ENCODE measurements at places on chromosomes 2 and 18. TPM values are rescaled to one million over a fixed set of nuclear protein-coding genes. Genes with fewer than 3 reads are reported as not detected.

- peaks cover 32% of the 10 kb centered on the region for H3K36me3 ChIP-seq
- DNase-seq: peak; percentile 24
- H3K4me3 ChIP-seq: peak overlapping the region; percentile 98
- H3K27me3 ChIP-seq: no peaks in the 10 kb centered on the region
- H3K27ac ChIP-seq: peak overlapping the region; percentile 98
Measured at GRCh38 chr18:46097431-46097800, 680 bp downstream of the ATP5F1A start.

DNA sequence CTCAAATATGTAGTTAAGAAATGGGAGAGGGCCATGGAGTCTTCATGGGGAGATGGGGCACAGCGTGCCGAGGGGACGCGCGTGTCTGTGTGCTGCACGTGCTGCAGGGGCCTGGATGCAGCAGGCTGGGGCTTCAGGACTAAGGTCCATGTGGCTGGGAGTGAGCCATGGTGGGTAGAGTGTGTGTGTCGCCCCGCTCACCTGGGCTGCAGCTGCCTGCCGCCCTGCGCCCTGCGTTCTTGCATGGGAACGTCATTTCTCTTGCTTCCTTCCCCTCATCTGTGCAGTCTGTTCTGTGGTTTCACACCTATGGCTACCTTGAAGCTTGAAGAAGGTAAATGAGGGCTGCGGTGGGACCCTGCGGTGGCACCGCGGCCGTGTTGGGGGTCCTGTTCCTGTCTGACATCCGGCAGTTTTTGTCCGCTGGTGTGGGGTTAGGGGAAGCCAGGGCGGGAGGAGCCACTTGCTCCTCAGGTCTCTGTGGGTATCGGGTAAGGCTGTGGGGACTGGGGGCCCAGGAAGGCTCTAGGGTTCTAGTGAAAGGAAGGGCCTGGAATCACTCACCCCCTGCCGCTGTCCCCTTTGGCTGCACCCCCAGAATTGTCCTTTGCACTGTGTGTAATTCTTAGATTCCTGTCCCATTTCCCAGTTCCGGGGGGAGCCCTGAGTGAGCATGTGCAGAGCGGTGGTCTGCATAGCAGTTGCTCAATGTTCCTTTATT lies 54.1 kb upstream of the HS6ST1 start:
- peaks cover 8% of the 10 kb centered on the region for H3K4me1 ChIP-seq
- DNase-seq: peak; percentile 9
- no peak overlapping the region for H3K4me3 ChIP-seq

Gene INPP5D
- 138 TPM for total RNA-seq

DNA sequence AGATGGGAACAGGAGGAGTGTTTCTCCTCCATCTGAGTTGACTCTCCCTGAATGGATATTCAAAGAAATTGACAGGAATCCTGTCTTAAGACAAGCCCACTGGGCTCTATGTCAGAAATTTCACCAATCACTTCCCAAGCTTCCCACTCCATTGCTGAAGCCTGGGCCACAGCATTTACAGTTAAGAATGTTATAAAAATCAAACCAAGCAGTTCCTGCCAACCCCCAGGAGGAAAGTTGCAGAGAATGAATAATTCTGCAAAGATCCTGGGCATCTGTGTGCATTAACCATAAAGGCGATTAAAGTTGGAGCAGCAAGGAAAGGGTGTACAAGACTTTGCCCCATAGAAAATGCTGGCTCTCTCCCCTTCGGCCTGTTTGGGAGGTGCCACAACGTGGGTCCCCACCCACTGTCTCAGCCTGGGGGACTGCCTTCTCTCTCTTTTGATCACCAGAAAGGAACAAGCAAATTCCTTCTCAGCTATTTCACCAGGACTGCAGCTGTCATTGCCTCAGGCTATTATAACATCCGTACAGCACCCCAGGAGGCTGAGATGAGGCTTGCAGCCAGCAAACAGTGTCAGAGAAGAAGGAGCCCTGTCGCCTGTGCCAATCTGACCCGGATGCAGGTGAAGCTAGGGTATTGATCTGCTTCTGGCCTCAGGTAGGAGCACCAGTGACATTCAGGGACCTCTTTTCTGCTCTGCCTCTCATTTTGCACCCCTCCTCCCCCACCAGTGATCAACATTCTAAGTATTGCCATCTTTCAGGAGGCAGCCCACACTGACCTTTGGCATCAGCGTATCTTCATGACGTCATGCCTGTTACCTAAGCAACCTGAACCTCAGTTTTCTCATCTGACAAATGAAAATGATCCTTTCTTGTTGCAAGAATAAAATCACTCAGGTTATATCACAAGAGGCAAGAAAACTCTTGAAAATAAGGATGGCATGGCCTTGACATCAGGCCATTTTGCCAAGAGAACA lies 219.0 kb downstream of the SH3BP4 start:
- H3K4me1 ChIP-seq: no peaks in the 10 kb centered on the region
- no peaks in the 10 kb centered on the region for H3K36me3 ChIP-seq
- no peak overlapping the region for H3K27ac ChIP-seq
- H3K4me3 ChIP-seq: no peak overlapping the region

DNA sequence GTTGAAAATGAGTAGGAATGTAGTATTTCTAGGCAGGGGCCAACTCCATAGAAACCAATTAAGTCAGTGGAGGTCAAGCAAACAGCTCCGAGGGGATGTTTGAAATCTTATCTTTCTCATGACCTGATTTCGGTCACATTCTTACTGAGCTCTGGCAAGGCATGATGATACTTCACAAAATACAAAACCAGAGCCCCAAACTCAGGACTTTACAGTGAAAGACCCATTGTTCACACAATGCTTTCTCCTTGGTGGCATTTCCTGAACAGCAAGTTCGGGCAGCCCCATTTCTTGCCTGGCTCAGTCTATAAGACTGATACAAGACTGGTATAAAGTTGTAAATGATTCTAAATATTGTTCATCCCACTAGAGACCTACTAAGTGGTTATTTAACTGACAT lies 53.3 kb downstream of the LAMA1 start:
- no peak for DNase-seq
- H3K36me3 ChIP-seq: no peaks in the 10 kb centered on the region
- H3K27me3 ChIP-seq: no peaks in the 10 kb centered on the region
- H3K27ac ChIP-seq: no peak overlapping the region

GRCh38 chr2:45570671-45571334 lies 40.3 kb downstream of the SRBD1 start:
- peaks cover 44% of the 10 kb centered on the region for H3K36me3 ChIP-seq
- H3K27ac ChIP-seq: no peak overlapping the region
- no peaks in the 10 kb centered on the region for H3K27me3 ChIP-seq
- no peak for DNase-seq
- H3K4me1 ChIP-seq: peaks cover 27% of the 10 kb centered on the region
- H3K4me3 ChIP-seq: no peak overlapping the region

- H3K4me3 ChIP-seq: no peak overlapping the region
- no peaks in the 10 kb centered on the region for H3K4me1 ChIP-seq
- no peaks in the 10 kb centered on the region for H3K36me3 ChIP-seq
- H3K27ac ChIP-seq: no peak overlapping the region
- no peaks in the 10 kb centered on the region for H3K27me3 ChIP-seq
- no peak for DNase-seq
Measured at GRCh38 chr18:61443081-61443725, 110.0 kb downstream of the CDH20 start.

Gene ABCG8
- total RNA-seq: not detected

DNA sequence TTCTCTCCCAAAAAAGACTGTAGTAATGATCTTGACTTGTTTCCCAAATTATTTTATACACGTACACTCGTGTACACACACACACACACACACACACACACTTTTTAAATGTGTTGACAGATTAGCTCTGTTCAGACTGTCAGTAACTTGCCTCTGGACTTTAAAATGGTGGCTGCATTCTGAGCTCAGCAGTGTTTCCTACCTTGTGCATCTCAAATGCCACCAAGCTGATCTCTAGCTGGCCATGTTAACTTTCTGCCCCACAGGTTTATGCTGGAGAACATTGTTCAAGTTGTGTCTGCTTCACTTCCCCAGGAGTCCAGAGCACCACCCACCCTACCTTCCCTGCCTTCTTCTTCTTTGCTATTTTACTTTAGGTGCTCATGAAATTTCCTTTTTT lies 73.4 kb upstream of the TMEM87B start:
- no peak overlapping the region for H3K4me3 ChIP-seq
- H3K27ac ChIP-seq: no peak overlapping the region
- H3K4me1 ChIP-seq: peaks cover 3% of the 10 kb centered on the region
- peaks cover 19% of the 10 kb centered on the region for H3K27me3 ChIP-seq

GRCh38 chr2:63399156-63399555 lies 189.1 kb downstream of the WDPCP start:
- H3K27me3 ChIP-seq: no peaks in the 10 kb centered on the region
- H3K27ac ChIP-seq: no peak overlapping the region
- no peak for DNase-seq
- no peaks in the 10 kb centered on the region for H3K4me1 ChIP-seq
- H3K36me3 ChIP-seq: peaks cover 3% of the 10 kb centered on the region

DNA sequence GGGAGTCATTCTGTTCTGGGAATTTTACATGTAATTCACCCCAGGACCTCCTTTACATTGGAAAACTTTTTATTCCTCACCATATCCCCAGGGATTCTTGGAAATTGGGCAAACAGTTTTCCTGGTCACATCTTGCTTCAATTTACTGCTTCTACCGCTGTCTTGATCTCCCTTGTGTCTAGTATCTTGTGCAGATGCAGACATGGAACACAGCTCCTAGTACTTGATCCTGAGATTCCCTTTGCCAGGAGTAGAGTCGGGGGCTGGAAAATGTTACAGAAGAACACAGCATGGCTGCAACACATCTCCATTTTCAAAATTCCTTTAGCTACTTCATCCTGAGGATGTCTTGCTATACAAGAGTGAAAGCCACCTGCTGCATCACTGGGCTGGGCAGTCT lies 472.8 kb downstream of the PLCL1 start:
- H3K4me1 ChIP-seq: no peaks in the 10 kb centered on the region
- no peak overlapping the region for H3K27ac ChIP-seq
- H3K4me3 ChIP-seq: no peak overlapping the region
- H3K27me3 ChIP-seq: peaks cover 19% of the 10 kb centered on the region
- DNase-seq: no peak
- no peaks in the 10 kb centered on the region for H3K36me3 ChIP-seq

Gene IGFBP2
- total RNA-seq: 10.3 TPM

Gene BCL11A
- total RNA-seq: 0.30 TPM

DNA sequence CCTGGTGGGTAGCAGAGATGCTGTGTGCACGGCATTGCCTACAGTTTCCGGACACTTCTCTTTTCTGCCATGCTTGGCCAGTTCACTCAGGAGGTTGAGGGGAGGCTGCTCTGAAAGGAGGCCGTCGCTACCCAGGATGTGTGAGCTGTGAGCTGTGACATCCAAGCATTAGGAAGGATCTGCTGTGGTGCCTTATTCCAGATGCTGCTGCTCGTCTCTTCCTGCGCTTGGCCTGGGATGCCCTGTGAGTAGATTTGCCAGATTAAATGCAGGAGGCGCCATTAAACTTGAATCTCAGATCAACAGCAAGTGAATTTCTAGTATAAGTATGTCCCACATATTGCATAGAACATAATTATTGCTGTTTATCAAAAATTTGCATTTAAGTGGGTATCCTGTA lies 124.2 kb upstream of the SIX3 start:
- DNase-seq: no peak
- H3K36me3 ChIP-seq: no peaks in the 10 kb centered on the region
- H3K27me3 ChIP-seq: peaks cover 8% of the 10 kb centered on the region
- no peaks in the 10 kb centered on the region for H3K4me1 ChIP-seq
- H3K27ac ChIP-seq: no peak overlapping the region

Gene ZNF142
- 48.6 TPM for total RNA-seq

- H3K27me3 ChIP-seq: no peaks in the 10 kb centered on the region
- H3K27ac ChIP-seq: no peak overlapping the region
- H3K4me1 ChIP-seq: peaks cover 13% of the 10 kb centered on the region
- H3K36me3 ChIP-seq: peaks cover 80% of the 10 kb centered on the region
- H3K4me3 ChIP-seq: no peak overlapping the region
- peak; percentile 25 for DNase-seq
Measured at GRCh38 chr2:85843543-85843942, 45.2 kb downstream of the ST3GAL5 start.

DNA sequence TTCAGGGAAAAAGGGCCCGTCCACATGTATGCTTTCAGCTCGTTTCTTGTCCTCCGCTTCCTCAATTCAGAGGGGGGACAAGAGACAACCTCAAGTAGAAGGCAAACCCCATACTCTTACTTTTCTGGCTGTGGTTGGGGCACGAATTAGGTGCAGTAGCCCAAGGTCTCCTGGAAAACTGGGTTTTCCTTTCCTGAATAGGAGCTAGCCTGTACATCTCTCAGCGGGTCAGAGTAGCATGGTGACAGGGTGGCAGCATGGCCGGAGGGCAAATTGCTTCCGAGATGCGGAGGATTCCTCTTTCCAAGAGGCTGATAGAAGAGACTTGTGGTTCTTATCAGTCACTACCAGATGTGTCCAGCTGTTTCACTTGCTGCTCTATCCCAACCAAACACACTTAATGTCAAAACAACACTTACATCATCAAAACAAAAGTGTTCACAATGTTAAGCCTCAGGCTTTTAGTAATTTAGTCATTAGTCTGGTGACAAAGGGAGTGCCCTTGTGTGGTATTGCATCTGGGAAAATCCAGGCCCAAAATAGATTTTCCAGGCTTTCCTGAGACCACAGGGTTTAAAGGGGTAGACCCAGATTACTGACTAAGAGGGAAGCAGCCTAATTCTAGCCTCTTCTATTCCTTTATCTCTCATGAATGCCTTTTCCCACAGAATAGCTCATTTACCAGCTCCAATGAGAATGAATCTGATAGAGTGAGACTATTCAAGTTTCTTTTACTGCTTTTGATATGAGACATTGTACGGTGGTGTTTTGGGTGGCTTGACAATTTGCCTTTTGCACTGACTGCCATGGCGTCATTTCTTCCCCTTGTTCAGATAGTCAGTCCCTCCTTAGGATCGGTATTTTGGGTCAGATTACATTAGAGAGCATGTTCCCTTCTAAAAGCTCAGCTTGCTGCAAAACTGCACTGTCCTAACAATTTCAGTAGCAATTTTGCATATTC lies 162.0 kb downstream of the LTBP1 start:
- no peak for DNase-seq
- no peaks in the 10 kb centered on the region for H3K36me3 ChIP-seq
- no peaks in the 10 kb centered on the region for H3K4me1 ChIP-seq
- H3K4me3 ChIP-seq: no peak overlapping the region
- peaks cover 11% of the 10 kb centered on the region for H3K27me3 ChIP-seq
- no peak overlapping the region for H3K27ac ChIP-seq

Gene PTMA
- 1,700 TPM for total RNA-seq

Gene SPRED2
- 8.1 TPM for total RNA-seq

DNA sequence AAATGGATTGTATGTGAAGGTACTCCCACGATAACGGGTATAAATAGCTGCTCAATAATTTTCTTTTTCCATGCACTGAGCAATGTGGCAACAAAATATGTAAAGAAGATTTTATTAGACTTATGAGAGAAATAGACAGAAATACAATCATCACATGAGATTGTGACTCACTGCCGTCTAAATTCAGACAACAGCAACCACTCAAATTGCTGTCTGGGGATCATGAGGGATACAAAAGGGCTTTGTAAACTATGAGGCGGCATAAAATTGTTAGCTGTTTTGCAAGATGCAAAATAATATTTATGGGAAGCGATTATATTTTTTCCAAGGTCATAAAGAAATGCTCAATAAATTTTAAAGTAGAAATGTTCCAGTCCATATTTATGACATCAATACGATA lies 259.1 kb upstream of the AGAP1 start:
- no peak overlapping the region for H3K27ac ChIP-seq
- no peak overlapping the region for H3K4me3 ChIP-seq
- no peak for DNase-seq
- H3K36me3 ChIP-seq: no peaks in the 10 kb centered on the region
- H3K27me3 ChIP-seq: no peaks in the 10 kb centered on the region
- H3K4me1 ChIP-seq: no peaks in the 10 kb centered on the region

Gene RGPD3
- total RNA-seq: not detected

Data from activated CD4-positive, alpha-beta T cell treated with anti-CD3 and anti-CD28 coated beads, Interleukin-2, amount 10 ng/mL, durations not matched to agents 7 days and 5 days (primary cell).